Right hindlimb (tissue), 1 donor: ENCODE measurements at places on chromosomes 7 and 10.
A peak's percentile ranks its signal among the peaks of the same experiment; 100 is the strongest.

- DNase-seq = no peak
These were observed 14.5 kb downstream of the C7orf57 start for GRCh38 chr7:48049850-48050249.

- DNase-seq = peak; percentile 43
These were observed 55.3 kb downstream of the CPVL start for GRCh38 chr7:29090836-29091601.

DNA sequence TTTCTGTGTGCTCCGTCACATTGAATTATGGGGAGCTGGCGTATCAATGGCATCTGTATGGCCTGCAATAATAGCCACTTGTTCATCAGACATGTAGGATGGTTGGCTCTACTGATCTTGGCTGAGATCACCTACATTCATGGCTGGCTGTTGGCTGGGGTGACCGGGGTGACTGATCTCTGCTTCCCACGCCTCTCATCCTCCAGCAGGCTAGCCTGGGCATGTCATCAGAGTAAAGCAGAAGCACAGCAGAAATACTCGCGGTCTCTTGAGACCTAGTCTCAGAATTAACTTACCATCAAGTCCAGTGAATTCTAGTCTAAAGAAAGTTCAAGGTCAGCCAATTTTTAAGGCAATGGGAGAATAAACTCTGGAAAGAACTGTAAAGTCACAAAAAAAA is 257.7 kb upstream of the GLI3 start:
- DNase-seq = no peak

- no peak for DNase-seq
These were observed 96.1 kb downstream of the RNF133 start for GRCh38 chr7:122602800-122603199.

GRCh38 chr10:43348511-43349312 is 22.7 kb upstream of the FXYD4 start:
- DNase-seq = peak; percentile 87

- DNase-seq = no peak
These were observed 12.3 kb downstream of the AKR1C3 start for GRCh38 chr10:5106553-5106952.

- DNase-seq = no peak
These were observed 96.4 kb downstream of the ARHGAP12 start for GRCh38 chr10:31832261-31832660.

DNA sequence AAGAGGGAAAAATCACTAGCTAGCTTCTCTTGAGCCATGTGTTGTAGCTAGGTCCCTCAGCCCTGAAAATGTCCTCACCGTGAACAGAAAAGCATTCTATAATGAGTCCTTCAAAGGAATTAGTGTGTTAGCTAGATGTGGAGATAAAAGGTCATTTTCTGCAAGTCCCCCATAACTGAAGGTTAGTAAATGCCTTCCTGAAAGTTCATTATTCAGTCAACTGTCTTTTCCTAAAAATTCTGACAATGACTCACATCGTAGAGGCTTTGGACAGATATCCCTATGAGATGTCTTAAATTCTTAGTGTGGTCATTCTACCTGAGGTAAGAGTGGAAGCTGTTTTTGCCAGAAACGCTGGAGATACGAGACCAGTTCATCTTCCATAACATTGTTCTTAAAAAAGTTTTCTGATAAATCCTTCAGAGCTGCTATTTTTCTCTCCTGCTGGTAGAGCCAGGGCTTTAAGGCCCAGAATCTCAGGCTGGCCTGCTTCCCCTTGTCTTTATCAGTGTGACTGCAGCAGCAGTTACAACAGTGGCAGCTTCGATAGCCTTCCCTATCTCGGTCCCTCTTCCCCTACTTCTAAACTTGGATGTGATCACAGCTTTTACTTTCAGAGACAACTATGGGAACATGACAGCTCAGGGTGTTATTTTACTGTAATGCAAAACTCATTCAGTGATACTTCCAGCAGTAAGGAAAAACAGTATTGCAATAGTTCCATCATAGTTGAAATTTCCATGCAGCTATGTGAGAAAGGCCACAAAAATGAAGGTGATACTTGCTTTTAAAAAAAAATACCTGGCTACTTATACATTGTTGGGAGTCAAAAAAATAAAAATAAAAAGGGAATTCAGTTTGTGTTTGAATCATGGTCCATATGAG is 37.3 kb upstream of the PRKAR2B start:
- no peak for DNase-seq

DNA sequence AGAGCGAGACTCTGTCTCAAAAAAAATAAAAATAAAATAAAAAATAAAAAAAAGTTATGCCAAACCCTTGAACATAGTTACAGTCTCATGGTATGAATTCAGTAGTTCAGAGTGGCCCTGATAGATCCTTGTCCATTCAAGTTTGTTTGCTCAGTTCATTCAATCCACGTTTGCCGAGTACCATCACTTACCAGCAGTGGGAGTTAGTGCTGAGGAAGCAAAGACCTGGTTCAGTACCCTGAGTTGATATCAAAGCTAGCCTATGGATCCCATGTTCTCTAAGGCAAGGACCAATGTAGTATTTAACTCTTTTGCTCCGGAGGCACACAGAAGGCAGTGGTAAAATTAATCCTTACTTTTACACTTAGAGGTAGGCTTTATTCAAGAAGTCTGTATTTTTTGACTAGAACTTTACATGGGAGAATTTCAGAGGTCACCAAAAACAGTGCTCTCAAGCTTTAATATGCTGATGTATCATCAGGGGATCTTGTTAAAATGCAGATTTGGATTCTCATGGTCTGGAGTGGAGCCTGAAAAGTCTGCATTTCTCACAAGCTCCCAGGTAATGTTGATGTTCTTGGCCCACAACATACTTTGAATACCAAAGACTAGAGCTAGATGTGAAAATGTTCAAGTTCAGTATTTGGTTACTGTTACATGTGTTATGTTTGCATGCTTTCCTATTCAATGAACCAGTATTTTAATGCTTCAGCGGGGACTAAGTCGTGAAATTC is 38.1 kb upstream of the HBP1 start:
- DNase-seq = no peak

- DNase-seq = no peak
These were observed 78.7 kb downstream of the VIPR2 start for GRCh38 chr7:159065852-159066480.

GRCh38 chr10:106635947-106636346 is 528.6 kb downstream of the SORCS1 start:
- DNase-seq = no peak

GRCh38 chr7:128878226-128879105 is 15.8 kb downstream of the ATP6V1F start:
- DNase-seq = peak; percentile 12

DNA sequence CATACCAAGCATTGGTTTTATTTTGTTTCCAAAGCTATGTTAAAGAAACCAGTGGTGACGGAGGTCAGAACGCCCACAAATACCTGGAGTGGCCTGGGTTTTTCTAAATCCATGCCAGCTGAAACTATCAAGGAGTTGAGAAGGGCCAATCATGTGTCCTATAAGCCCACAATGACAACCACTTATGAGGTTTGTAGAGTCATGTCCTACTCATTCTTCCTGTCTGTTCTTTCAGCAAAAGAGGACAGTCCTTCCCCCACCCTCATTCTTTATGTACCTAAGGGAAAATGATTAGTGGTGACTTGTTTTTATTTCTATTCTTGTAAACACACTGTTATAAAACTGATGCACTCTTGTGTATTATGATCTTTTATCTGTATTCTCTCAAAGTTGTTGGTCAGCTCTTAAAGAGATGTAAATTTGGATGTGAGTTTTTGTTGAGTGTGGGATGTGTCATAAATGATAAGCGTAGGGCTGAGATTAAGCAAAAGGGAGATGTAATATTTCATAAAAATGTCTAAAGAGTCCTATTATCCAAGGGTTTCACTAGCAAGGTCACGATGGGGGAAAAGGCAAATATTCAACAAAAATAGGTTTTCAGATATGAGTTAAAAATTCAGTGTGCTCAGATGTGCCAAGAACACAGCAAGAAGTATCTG is 294.4 kb downstream of the BICC1 start:
- DNase-seq = no peak

GRCh38 chr7:3274131-3274530 is 26.9 kb upstream of the SDK1 start:
- no peak for DNase-seq

GRCh38 chr7:103793614-103794013 is 195.8 kb downstream of the RELN start:
- DNase-seq = no peak

GRCh38 chr7:77235276-77235675 is 35.7 kb upstream of the FGL2 start:
- no peak for DNase-seq

GRCh38 chr7:131325179-131325840 is 2.4 kb upstream of the MKLN1 start:
- no peak for DNase-seq

GRCh38 chr10:26361971-26362370 is 76.2 kb upstream of the APBB1IP start:
- DNase-seq = no peak

GRCh38 chr7:19305698-19306097 is 160.5 kb upstream of the FERD3L start:
- DNase-seq = no peak

GRCh38 chr7:118076564-118076963 is 107.4 kb upstream of the LSM8 start:
- DNase-seq = no peak

DNA sequence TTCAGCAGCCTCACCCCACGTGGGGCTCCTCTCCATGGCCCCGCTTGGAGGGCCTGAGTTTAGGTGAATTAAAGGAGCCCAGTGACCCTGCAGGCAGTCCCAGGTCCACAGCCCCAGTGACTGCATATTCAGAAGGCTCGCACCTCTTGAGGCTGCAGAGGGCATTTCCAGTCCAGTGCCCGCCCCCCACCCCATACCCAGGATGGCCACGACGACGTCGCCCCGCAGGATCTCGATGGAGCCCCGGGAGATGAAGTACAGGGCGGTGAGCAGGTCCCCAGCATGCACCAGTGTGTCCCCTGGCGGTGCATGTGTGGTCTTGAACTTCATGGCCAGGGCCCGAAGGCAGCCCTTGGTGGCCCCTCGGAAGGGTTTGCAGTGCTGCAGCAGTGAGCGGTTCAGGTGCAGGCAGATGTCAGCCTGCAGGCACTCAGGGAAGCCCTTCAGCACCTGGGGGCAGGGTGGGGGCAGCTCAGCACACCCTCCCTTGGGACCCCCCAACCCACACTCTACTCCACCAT is 28.1 kb downstream of the KCNH2 start:
- DNase-seq = no peak

GRCh38 chr7:157033483-157034473 is 23.3 kb upstream of the MNX1 start:
- DNase-seq = no peak

DNA sequence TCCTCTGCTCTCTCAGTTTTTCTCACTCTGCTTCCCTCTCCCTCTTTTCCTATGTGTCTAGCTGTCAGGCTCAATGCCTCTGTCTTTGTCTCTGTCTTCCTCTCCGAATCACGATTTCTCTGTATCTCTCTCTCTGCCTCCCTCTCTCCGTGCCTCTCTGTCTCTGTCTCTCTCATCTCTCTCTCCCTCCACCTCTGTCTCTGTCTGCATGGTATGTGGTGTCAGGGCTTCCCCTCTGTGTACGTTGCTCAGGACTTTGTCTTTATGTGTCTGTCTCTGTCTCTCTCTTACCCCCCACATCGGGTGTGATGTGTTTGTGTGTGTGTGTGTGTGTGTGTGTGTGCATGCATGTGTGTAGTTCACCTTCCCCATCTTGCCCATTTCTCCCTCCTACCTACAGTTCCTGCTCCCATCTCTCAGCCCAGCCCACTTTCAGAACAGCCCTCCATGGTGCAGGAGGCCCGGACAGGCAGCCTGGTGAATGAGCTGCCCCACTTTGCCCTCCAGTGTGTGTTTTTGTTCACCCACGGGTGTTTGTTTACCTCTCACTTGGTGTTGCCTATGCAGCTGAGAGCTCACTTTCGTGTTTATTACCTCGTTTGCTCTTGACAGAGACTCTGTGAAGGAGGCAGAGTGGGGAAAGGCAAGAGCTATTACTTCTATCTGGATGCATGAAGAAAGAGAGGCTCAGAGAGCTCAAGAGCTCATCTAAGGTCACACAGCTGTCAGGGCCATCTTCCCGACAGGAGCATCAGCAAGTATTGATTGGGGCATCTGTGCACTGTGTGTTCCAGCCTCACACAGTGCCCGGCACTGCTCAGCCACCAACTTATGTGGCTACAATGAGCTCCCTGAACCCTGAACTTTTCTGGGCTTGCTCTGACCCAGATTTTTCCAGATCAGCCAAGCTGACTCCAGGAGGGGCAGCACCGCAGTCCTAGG is 163.5 kb upstream of the ZMIZ1 start:
- DNase-seq = no peak

GRCh38 chr10:57948796-57949195 is 318.9 kb downstream of the IPMK start:
- no peak for DNase-seq

DNA sequence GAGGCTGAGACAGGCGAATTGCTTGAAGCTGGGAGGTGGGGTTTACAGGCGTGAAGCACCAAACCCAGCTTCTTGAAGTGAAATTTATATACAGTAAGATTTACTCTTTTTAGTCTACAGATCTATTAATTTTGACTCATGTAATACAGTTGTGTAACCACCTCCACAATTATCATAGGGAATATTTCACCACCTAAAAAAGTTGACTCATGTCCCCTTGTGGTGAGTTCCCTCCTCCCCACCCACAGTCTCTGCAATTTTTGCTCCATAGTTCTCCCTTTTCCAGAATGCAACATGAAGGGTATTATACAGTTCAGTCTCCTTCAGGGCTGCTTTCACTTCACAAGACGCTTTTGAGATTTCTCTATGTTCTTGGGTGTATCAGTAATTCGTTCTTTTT is 156.8 kb downstream of the FAM107B start:
- DNase-seq = no peak

DNA sequence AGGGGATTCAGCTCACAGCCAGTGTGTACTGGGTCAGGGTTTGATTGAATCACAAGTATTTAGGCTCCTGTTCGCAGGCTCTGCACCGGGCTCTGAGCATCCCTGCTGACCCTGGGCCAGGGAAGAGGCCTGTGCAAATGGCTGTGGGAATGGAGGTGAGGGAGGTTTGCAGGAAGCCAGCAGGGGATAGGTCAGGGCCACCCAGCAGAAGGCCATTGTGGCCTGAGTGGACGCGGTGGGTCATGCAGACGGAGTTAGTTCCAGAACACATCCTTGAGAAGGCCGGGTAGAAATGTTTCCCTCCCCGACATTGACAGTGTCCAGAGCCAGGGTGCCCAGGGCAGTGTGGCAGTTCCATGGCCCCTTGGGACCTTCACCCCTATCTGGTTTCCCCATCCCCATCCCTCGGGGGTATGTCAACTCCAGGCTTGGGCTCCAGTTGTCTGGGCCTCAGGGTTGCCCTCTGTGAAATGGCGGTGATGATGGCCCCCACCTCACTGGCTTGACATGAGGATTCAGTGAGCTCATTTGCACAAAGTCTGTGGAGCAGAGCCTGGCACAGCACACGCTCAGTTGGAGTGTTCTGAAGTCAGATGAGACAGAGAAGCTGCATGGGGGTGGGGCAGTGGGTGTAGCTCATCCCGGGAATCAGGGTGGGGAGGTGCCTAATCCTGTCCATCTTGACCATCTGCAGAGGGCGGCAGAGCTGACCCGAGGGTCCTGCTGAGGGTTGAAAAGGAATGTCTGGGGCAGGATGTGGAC is 107.6 kb downstream of the ADCY1 start:
- DNase-seq = no peak

DNA sequence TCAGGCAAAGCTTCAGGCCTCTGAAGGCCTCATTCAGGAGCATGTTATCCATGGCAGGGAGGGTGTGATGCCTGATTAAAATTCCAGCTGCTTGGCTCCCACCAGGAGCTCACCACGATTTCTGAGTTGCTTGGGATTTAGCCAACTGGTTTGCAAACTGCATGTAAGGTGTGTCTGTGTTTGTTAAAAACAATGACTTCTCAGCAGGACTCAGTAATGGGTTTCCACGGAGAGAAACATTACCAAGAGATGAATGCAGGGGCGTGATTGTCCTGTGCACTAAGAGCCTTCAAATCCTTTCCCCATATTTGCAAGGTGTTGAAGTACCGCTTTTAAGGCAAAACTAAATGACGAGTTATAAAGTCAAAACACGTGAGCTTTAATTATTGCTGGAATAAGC is 88.8 kb upstream of the BTBD16 start:
- DNase-seq = no peak
